Retina (tissue), 1 donor: ENCODE measurements at places on chromosomes 11 and 22.

GRCh38 chr22:23781511-23782183 lies 5.1 kb upstream of the SMARCB1 start:
- no peak for DNase-seq

- no peak for DNase-seq
These were observed 31.4 kb upstream of the SLC22A25 start for GRCh38 chr11:63274776-63275175.

GRCh38 chr11:120648771-120649170 lies 137.2 kb downstream of the GRIK4 start:
- no peak for DNase-seq

DNA sequence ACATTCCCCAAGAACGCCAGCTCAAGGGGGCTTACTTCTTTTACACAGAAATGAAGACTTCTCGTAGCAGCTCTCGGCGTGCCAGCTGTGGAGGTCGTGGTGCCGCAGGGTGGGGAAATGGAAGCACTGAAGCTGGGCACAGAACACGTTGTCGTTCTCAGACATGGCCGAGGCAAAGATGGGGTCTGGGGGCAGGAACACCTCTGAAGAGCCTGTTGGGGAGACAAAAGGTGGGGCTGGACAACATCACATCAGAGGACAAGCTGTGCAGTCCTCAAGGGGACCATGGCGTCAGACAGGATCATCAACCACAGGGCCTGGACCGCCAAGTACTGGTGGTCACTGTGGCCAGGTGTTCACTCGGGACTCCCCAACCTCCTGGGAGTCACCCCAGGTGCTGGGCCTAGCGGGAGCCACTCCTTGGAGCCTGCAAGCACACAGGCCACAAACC lies 65.2 kb downstream of the DGCR2 start:
- no peak for DNase-seq

- no peak for DNase-seq
These were observed 218.4 kb downstream of the ADAMTS15 start for GRCh38 chr11:130666781-130667251.

- no peak for DNase-seq
These were observed 226.2 kb downstream of the MN1 start for GRCh38 chr22:27575348-27575747.

DNA sequence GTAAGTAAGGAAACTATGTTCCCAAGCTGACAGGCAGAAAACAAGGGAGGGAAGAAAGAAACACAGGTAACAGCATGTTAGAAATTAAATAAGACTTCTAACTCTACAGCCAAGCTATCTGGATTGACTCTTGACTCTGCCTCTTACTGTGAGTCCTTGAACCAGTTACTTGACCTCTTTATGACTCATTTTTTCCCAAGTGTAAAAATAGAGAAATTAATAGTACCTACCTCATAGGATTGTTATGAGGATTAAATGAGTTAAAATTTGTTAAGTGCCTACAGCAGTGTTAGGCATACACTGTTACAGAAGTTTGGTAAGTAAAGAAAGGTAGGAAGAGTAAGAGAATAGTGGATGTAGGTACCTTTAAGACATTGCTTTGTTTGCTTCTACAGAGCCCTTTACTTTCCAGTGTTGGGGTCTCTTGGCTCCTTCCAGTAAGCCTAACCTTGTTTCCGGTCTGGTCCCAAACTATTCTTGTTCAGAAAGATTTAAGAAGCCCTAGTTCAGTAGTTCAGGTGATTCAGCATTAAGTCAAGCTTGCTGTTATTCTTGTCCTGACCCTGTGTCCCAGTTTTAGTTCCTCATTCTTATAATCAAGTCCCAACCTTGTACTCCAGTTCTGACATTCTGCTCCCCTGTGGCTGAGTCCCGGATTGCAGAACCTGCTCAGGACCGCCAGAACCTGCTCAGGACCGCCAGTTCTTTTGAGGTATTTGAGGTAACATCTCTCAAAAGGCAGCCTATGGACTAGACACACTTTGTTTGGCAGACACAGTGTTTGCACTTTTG lies 963.4 kb upstream of the CCDC90B start:
- DNase-seq = no peak
